GM13977 (cell line): ENCODE measurements at places on chromosomes 6 and 20.

- no peak for DNase-seq
These were observed 189.8 kb downstream of the UTRN start for GRCh38 chr6:144474904-144475303.

DNA sequence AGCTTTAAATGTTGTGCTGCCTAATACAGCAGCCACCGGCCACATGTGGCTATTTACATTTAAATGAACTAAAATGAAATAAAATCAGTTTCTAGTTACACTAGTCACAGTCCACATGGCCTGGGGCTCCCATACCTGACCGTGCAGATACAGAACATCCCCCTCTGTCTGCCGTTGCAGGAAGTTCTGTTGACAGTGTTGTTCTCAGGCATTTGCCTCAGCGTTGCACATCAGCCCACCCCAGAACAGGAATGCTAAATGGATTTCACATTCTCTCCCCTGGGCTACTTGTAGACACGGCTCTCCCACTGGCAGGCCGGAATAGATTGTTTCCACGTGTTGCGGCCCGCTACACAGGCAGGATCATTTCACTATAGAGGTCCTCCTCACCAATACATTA is 26.3 kb downstream of the JAG1 start:
- DNase-seq, result no peak

DNA sequence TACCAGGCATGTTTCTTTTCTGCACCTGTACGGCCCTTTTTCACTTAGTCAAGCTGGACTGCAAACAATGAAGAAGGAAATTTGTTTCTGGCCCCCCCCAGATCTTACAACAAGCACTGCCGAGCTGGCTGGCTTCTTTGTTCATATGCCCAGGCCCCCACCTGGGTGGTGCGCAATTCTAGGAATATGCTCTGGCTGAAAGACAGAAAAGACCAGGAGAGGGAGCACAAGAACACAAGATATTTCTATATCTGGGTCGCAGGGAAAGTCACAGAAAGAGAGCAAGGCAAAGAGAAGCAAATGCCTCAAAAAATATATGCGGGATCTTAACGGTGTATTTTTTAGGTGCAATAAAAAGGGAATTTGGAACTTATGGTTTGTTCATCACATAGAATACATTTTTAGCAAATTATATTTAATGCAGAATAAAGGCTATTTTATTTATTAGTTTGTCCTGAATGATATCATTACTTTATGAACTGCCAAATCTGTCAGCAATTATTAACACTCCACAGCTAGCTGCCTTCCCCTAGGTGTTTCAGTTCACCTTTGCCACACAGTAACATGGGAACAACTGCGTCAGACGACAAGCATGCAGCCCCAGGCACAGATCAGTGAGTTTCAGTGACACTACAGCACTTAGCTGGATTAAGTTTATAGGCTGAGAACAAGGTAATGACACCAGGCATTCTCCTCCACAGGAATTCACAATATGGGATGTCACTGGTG is 76.5 kb downstream of the GJA10 start:
- DNase-seq, result no peak

GRCh38 chr20:58407201-58407873 is 18.3 kb downstream of the VAPB start:
- DNase-seq, result no peak

GRCh38 chr6:52176550-52176949 is 9.6 kb upstream of the IL17A start:
- no peak for DNase-seq

DNA sequence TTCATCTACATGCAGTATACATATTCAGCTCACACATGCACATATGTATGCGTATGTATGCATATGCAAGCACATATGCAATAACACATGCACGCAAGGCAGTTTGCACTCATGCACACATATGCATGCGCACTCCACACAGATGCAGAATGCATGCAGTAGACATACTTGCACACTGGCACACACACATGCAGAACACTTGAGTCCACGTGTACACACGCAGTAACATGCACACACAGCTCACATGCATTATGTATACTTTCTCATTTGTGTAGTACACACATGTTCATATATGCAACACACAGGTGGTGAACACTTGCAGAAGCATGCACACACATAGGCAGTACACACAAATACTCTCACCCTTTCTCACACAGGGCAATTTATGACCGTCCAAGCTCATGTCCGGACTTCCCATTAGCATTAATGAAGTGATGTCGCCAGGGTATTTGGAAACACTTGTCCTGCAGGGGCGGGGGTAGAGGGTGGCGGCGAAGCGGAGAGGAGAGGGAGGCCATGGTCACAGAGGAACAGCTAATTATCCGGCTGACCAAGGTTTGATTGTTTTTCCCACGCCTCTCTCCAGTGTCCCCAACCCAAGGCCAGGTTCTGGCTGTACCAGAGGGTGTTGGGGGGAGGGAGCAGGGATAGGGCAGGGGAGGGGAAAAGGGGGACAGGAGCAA is 91.3 kb downstream of the VEGFA start:
- DNase-seq, result no peak

DNA sequence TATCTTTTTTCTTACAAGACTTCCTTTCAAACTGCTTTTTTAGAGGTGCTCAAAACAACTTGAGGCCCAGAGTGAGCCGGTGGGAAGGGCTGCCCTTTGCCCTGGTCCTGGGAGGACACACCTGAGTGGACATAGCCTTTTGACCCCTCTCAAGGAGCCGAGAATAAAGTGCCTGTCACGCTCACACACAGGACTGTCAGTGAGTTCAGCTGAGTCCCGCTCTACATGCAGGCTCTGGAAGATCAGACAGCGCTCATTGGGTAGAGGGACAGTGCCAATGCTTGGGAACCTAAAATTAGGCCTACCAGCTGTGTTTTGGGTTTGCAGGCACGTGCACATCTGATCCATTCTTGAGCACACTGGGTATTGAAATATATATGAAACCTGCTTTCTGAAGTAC is 387.8 kb downstream of the CD83 start:
- no peak for DNase-seq

- DNase-seq, result no peak
These were observed 110.9 kb downstream of the HFE start for GRCh38 chr6:26197933-26198721.

- no peak for DNase-seq
These were observed 17.7 kb upstream of the BAK1 start for GRCh38 chr6:33597551-33598322.

GRCh38 chr20:64149141-64149540 is 15.1 kb upstream of the MYT1 start:
- no peak for DNase-seq

GRCh38 chr20:24589815-24590177 is 120.4 kb downstream of the SYNDIG1 start:
- no peak for DNase-seq

GRCh38 chr6:93177438-93177837 is 241.9 kb downstream of the EPHA7 start:
- DNase-seq, result no peak
